ENCODE measurements at places on chromosomes 7 and 10.

DNA sequence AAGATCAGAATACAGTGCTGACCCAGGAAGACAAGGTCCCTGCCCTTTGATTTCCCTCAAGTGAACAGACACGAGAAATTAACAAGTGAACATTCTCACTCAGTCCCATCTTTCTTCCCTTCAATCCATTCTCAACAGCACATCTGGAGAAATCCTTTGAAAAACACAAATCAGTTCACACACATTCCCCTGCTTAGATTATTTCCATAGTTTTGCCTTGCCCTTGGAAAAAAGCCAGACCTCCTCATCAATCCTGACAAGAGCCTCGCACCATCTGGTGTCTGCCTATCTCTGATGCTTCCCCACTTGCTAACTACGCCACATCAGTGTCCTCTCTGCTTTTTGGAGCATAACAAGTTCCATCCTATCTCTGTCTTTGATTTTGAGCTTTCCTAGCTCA, 94.4 kb upstream of the KIAA1217 start:
- DNase-seq = peak; percentile 89

- no peak for DNase-seq
Measured at GRCh38 chr10:71460615-71461014, 63.9 kb downstream of the CDH23 start.

- no peak for DNase-seq
Measured at GRCh38 chr7:50321487-50322067, 17.1 kb downstream of the IKZF1 start.

GRCh38 chr10:126080879-126081411, 184.6 kb downstream of the FANK1 start:
- peak; percentile 96 for DNase-seq

GRCh38 chr10:97270523-97271154, 21.8 kb downstream of the ARHGAP19 start:
- DNase-seq = no peak

DNA sequence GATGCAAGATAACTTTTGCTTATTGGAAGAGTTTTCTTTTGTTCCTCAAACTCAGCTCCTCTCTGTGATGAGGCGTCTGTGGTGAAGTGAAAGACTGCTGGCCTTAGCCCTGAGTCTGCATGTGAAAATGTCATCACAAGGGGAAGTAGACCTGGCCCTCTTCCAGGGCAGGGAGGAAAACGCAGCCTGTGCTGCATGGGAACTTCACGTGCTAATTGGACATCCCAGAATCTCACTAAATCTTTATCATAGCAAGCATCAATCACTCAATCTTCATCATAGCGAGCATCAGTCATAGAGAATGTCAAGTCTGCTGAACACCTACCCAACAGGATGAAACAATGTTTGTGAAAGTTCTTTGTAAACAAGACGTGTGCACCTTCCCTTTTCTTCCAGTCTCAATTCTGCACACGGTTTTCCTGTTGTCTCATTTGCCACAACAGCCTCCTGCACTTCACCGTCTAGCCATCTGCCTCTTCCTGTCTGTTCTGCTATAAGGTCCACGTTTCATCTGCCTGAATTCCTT, 314.6 kb downstream of the FRMD4A start:
- DNase-seq = peak; percentile 52

DNA sequence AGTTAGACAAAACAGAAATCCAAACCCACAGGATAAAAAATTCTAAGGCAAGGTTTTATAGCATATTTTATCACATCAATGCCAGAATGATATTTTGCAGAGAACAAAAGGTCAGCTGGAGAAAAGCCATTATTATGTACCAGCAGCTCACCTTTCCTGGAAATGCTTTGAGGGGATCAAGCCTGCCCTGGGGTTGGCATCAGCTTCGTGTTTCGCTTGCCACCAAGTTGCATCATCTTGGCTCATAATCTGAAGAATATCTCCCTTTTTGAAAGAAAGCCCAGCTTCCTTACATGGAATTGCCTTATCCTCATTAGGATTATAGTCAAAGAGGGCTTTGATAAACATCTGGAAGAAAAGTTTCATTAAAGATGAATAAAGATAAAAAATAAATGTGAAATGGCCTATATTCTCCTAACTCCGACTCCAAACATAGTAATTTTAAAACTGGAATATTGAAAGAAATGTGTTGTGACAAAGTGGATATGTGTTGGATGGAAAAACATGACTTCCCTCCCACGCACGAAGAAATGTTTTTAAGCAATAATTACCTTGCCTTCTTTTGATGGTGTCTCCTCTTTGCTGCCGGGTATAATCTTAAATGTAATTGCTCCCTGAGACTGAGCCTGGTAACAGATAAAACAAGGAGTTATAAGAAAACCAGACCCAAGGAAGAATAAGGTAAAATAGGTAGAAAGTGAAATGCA, 121.3 kb upstream of the ODAD2 start:
- peak; percentile 55 for DNase-seq

GRCh38 chr7:8684426-8684825, 251.0 kb downstream of the NXPH1 start:
- no peak for DNase-seq

- no peak for DNase-seq
Measured at GRCh38 chr10:5574642-5575131, 49.9 kb downstream of the CALML3 start.

DNA sequence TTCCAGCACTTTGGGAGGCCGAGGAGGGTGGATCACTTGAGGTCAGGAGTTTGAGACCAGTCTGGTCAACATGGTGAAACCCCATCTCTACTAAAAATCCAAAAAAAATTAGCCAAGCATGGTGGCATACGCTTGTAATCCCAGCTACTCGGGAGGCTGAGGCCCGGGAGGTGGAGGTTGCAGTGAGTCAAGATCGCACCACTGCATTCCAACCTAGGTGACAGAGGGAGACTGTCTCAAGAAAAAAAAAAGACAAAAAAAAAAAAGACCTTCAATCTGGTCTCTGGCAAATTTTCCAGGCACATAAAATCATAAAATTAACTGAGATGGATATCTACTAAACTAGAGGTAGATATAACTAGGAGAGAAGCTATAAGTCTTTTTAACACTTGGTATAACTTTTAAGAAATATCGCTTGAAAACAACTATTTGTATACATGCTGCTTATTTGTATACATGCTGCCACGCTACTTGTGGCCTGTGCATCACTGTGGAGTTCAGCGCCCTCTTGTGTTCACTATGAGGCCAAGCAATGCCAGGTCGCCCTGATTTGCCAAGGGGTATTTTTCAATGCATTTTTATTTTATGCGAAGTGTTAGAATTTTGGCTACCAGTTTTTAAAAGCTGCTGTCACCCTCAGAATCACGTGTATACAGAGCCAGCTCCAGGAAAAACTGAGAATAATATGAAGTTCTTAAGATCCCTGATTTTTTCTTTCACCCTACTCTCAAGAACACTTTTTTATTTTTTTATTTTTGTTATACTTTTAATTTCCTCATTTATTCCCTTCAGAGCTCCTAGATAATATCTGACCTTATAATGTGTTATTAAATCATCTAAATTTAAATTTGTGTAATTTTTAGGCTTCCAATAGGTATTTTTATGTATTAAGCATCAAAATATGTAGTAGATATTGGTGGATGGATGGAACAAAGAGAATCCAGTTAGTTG, 26.7 kb downstream of the CYCS start:
- DNase-seq = peak; percentile 49

DNA sequence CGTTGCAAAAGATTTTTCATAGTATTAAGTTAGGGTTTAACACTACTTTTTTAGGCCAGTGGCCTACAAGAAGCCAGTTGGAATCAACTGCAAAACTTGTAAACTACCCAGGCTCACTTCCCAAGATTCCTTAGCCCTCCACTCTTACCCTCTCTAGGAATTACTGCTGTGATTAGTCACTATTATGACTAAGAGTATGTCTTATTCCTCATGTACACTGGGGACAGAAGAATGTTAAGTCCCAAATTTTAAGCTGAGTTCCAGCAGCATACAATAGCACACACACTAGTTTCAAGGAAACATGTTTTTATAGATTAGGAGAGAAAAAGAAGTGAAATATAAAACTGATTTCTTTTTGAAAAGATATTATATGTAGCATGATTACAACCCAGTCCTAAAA, 42.8 kb downstream of the FBXL13 start:
- peak; percentile 26 for DNase-seq

DNA sequence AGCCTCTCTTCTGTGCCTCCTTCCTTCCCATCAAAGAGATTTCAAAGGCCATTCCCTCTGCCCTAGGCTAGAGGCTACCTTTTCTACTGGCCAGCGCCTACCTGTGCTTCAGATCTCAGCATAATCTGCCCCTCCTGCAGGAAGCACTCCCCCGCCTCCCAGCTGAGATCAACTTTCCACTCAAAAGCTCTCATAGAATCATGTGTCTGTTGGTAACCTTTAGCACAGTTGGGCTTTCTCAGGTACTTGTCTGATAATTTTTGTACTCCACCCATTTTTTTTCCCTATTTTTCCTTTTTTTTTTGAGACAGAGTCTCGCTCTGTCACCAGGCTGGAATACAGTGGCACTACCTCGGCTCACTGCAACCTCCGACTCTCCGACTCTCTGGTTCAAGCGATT, 231.0 kb upstream of the PRSS58 start:
- DNase-seq = no peak

DNA sequence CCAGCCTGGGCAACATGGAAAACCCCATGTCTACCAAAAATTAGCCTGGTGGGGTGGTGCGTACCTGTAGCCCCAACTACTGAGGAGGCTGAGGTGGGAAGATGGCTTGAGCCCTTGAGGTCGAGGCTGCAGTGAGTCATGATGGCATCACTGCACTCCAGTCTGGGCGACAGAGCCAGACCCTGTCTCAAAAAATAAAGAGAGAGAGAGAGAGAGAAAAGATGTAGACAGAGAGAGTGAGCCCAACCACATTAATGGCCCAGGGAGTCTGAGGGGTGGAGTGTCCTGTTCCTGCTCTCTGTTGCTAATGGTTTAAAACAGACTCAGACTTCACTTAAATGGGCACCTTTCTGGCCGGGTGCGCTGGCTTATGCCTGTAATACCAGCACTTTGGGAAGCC, 455.7 kb upstream of the GALNT17 start:
- DNase-seq = no peak

GRCh38 chr7:12715372-12716133, 28.1 kb downstream of the ARL4A start:
- DNase-seq = peak; percentile 92

DNA sequence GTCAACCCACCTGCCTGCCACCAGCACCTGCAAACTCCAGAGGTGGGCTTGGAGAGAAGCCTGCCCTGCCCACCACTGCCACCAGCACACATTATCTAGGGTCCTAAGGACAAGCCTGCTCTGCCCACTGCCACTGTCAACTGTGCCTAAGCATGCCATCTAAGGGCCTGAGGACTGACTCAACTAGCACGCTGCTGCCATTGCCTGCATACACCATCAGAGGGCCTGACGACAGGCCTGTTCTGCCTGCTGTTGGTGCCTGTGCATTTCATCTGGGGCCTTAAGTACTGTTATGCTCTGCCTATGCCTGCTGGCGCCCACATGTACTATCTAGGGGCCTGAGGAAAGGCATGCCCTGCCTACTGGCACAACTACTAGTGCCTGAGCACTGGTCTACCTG, 27.0 kb upstream of the LRRD1 start:
- no peak for DNase-seq

DNA sequence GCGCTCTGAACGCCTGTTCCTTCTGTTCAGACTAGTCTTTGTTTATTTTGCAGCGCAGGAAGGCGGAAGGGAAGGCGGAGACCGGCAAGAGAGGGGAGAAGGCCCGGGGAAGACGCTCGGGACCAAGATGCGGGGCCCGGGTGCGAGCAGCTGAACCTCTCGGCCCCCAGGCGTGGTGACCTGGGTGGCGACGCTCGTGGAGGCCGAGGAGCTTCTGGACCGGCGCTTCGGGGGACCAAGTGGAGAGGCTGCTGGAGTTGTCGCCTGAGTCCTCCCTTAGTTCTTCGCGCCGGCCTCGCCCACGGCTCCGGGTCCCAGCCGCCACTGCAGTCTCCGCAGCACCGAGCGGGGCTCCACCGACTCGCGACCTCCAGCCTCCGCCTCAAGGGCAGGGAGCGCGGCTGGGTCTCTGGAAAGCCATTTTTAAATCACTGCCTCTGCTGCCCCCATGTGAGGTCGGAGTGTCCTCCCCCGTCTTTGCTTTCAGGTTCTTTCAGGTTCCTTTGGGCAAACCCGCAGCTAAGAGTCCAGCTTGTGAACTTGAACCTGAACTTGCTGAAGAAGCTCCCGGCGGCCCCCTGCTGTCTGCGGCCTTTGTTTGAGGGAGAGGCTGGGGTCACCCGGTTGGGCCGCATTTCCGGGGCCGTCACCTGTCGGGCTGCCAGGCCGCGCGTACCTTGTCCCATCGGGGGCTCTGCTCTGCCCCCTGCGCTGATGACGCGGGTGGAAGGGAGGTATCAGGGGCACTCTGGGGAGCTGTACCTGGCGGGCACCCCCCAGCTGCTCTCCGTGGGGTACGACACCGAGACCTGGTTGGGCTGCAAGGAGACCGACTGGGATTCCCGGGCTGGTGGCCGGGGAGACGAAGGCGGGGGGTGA, 136.0 kb downstream of the KIF20B start:
- peak; percentile 11 for DNase-seq

DNA sequence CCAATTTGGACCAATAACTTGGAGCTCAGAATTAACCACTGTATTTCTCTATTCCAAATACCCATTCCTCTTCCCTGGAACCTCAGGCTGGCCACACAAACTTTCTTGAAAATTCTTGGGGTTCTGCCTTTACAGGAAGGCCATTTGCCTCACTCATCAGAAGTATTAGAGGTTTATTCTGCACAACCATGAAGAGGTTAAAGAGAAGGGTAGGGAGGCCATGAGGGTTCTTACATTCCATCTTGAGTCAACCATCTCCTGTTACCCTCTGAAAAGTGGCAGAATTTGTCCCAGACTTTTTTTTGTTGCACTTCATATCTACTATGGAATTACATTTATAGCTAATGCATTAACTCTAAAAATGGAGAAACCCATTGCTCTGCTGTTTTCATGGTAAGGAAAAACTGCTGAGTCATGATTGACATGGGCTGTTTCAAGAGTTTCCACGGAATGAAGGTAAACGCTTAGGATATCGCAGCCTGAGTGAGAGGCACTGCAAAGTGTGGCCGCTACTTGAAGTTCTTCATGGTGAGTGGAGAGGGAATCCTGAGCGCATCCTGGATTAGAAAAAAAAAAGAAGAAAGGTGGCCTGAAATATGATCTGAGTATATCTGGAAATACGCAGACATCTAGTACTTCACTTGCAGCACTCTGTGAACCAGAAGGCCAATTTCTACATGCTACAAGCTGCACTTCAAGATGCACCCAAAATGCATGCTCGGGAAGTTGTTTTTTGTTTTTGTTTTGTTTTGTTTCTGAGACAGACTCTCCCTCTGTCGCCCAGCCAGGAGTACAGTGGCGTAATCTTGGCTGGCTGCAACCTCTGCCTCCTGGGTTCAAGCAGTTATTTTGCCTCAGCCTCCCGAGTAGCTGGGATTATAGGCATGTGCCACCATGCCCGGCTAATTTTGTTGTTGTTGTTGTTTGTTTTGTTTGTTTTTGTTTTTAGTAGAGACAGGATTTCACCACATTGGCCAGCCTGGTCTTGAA, 83.7 kb downstream of the KIAA1217 start:
- DNase-seq = no peak

GRCh38 chr10:113983552-113983951, 60.1 kb upstream of the ADRB1 start:
- DNase-seq = no peak

- DNase-seq = no peak
Measured at GRCh38 chr7:127655720-127656119, 3.7 kb downstream of the SND1 start.

- peak; percentile 64 for DNase-seq
Measured at GRCh38 chr7:143015926-143016490, 10.9 kb downstream of the OR9A2 start.

Measured in fibroblast of upper back skin (primary cell).